ENCODE measurements at places on chromosomes 3 and 15. TPM values are rescaled to one million over a fixed set of nuclear protein-coding genes. Genes with fewer than 3 reads are reported as not detected.

DLEC1 gene
- not detected for total RNA-seq

SYNPR gene
- not detected for total RNA-seq

DNAJB8 gene
- not detected for total RNA-seq

SAMD7 gene
- not detected for total RNA-seq

ARHGAP11A gene
- 82.3 TPM for total RNA-seq

ANKRD63 gene
- not detected for total RNA-seq

FBXO40 gene
- total RNA-seq = not detected

VPS39 gene
- total RNA-seq = 56.7 TPM

TTLL13 gene
- not detected for total RNA-seq

INSYN1 gene
- 0.58 TPM for total RNA-seq

RETNLB gene
- not detected for total RNA-seq

PAK6 gene
- not detected for total RNA-seq

FGD5 gene
- total RNA-seq = 134 TPM

COL8A1 gene
- total RNA-seq = 358 TPM

POPDC2 gene
- not detected for total RNA-seq

TNFAIP8L3 gene
- 38.3 TPM for total RNA-seq
